ENCODE measurements at places on chromosomes 7 and 10.

DNA sequence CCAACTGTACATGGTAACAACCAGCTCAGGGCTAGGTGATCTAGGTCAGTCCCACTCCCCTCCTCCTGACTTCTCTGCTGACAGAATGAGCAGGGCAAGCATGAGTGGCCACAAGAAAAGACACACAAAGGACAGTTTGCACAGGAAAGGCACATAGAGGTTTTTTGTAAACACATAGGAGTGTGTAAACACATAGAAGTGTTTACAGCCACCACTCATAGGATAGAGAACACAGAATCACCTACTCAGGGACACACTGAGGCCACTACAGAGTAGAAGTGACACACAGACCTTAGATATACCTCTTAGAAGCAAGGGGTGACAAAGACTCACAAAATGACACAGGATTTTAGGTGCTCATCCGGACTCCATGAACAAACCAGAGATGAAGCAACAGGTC lies 19.0 kb downstream of the NUDCD3 start:
- DNase-seq = no peak

GRCh38 chr10:71746344-71747037 lies 26.8 kb downstream of the VSIR start:
- DNase-seq = no peak

DNA sequence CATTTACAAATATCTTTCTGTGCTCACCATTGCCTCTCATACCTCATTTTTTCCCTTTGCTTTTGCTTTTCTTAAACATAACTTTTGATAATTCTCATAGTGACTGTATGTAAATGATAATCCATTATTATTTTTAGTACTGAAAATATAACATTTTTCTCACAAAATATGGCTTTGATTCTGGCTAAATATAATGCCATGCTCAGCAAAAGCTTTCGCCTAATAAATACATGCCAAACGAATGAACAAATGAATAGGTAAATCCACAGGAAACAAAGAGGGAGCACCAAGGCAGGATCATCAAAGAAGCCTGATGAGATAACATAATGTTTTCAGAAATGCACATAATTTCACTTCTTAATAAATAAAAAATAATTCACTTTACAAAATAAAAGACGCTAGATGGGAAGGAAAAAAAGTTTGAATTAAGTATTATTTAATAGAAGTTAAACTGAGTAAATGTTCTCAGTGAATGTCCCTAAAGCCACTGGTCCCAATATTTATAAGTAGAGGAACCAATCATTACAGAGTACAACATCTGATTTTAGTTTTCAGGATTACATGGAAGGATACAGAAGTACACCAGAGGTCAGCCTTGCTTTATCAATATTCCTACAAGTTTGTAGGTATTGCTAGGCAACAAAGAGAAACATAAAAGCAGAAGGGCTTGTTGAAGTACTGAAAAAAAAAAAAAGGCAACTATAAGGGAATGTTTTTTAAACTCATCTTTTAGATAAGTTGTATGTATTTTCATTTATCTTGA lies 52.3 kb downstream of the RNLS start:
- no peak for DNase-seq

- DNase-seq = no peak
Measured at GRCh38 chr10:124349996-124350280, 68.8 kb downstream of the OAT start.

GRCh38 chr10:104580321-104580720 lies 60.8 kb upstream of the SORCS3 start:
- no peak for DNase-seq

GRCh38 chr7:117126676-117127075 lies 173.4 kb downstream of the ST7 start:
- no peak for DNase-seq

- no peak for DNase-seq
Measured at GRCh38 chr7:117164620-117165019, 158.2 kb downstream of the WNT2 start.

- no peak for DNase-seq
Measured at GRCh38 chr10:83816942-83817341, 322.4 kb upstream of the GHITM start.

DNA sequence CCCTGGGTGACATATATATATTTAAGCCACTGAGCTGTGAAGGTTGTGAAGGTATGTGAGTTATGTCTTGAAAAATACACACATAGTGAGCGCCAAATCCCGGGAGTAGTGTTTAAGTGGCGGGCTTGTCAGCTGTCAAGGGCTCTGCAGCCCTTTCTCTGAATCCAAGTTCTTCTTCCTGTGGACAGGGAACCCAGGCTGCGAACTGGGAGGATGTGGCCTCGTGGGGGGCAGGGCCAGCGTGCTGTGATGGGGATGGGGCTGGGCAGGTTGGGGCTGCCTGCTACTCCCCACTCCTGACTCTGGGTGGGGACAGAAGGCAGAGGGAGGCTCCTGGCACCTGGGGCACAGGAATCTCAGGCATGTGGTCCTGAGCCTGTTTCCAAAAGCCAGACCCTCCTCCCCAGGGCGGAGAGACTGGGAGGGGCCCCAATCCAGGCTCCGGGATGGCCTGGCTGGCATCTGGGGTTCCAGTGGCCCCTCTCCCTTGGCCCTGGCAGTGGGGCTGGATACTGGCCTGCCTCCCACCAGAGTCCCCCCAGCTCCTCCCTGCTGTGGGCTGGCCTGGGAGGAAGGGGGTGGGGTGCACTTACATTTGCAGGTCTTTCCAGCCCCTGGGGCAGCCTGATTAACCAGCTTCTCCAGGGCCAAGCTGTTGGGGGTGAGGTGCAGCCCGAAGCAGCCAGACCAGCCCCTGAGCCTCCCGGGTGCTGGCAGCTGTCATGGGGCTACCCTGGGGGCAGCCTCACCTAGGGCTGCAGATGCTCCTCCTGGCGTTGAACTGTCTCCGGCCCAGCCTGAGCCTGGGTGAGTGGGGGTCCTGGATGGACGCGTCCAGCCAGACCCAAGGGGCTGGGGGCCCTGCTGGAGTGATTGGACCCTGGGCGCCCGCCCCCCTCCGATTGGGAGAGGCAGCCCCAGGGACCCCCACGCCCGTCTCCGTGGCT lies at the start of gene UPK3B:
Gene UPK3B, plus strand, starts transcription at position 622 of the 947 bp plus-strand sequence. Its CDS starts 101 bp downstream, at position 723.
- DNase-seq = no peak

DNA sequence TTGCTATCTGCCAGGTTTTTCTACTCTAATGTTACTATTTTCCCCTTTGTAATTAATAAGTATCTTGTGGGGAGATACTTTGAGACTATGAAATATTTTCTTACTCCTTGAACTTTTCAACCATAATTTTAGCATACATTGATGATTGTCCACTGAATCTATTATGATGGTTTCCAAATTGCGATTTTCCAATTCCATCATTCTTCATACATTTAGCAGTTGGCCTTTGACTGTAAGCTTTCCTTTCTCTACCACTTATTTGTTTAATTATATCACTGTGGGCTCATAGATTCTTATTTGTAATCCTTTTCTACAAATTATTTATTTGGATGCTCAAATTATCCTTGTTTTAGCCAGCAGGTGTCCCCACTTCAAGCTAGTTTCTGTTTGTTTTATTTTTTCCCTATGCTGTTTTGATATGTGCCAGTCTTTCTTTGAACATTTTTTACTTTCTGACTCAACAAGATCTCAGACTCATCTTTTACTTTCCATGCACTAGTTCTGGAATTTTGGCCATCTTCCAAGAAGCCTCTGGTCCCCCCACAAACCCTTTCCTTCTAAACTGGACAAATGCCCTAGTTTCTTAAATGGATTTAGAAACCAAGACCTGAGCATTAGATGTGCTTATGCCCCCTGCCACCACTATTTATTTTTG lies 11.4 kb upstream of the MRPS16 start:
- DNase-seq = peak; percentile 16

DNA sequence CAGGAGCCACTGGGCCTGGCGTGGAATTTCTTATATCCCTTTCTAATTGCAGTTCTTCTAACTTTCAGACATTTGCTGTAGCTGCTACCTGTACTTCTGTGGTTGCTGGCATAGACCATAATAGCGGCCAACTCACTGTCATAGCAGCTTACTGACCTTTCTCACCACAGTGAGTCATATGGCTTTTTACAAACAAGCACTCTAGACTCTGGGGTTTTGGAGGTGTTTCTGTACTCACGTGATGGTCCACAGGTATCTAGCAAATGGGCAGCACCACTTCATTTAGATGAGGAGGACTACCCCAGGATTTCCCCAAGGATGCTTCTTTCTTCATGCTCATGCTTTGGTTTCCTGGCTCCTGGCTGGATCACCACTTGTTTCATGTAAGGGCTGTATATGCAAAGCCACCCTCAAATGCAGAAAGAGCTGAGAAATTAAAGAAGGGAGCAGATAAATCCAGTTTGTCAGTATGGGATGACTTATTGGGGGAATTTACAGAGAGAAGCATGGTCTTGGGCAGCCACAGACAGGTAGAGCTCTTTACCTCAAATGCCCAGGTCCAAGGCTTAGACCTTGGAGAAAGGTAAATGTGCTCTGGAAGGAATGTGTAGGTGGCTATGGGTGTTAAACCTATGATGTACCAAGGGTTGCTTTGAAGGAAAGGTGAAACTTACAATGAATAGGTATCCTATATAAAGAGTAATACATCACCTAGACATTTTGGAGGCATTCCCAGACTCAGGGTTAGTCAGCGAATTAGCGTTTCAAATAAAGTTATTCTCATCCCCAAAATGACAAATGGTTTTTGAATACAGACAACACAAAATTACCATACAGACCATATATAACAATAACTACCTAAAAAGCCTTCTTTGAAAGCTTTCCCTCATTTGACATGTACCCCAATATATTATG lies 15.9 kb upstream of the SLC25A16 start:
- DNase-seq = no peak

DNA sequence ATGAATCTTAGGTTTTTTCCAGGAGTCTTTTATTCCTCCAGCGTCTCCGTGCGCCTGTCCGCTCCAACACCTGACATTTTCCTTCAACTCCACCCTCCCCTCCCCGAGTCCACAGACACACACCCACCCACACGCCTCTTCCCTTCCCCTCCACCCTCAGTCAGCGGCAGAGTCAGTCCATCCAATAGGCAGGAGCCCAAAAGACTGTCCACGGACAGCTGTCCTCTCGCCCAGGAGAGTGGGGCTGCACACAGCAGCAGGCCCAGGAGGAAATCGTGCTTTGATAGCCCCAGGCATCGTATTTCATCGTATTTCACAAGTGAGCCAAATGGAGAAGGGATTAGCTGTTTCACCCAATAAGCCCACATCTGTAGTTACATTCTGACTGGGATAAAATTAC lies 285.1 kb downstream of the ZEB1 start:
- DNase-seq = no peak

DNA sequence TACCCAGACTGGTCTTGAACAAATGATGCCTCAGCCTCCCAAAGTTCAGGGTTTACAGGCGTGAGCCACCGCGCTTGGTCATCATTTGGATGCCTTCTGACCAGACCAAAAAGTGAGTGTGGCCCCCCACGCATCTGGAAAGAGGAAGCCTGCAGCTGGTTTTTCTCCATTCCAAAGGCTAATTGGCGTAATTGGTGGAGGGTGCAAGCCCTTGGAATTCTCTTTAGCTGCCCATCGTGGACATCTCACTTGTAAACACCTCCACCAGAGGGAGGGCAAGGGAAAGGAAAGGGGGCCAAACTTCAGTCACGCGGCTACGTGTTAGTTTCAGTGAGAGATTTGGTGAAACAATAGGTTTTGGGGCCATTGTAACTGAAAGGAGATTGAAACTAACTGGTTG lies 4.1 kb upstream of the ARHGAP21 start:
- DNase-seq = no peak

- DNase-seq = no peak
Measured at GRCh38 chr10:131480861-131481260, 169.3 kb upstream of the TCERG1L start.

- no peak for DNase-seq
Measured at GRCh38 chr7:130970696-130971095, 236.7 kb upstream of the KLF14 start.

DNA sequence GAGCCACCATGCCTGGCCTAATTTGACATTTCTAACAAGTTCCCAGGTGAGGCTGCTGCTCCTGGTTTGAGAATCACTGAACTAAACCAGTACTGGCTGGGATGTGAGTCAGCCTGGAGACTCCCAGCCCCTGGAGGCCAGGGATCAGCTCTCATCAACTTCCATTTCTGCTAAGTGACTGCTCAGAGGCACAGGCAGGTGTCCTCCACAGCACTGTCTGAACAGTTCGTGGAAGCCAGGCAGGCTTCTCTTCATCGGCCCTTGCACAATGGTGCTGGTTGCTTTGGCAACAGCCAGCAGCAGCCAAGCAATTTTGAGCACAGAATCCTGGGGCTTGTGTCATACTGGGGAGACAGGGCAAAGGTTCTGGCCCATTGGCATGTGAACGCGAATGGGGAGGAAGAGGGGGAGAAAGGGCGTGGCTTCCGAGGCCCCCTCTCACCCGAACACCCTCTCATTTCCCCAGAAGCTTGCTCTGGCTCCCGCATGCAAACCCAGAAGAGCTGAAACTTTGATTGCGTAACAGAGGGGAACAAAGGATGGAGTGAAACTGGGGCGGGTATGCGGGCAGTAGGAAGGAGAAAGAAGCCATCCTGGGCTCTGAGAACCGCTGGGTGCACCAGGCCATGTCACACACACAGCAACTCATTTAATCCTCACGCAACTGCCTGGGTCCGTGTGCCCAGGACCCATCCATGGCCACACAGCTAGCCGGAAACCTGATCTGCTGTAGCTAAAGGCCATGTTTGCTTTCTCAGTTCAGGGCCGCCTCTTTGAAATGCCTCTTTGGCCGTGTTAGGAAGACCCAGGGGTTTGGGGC lies 9.0 kb upstream of the POR start:
- DNase-seq = no peak

DNA sequence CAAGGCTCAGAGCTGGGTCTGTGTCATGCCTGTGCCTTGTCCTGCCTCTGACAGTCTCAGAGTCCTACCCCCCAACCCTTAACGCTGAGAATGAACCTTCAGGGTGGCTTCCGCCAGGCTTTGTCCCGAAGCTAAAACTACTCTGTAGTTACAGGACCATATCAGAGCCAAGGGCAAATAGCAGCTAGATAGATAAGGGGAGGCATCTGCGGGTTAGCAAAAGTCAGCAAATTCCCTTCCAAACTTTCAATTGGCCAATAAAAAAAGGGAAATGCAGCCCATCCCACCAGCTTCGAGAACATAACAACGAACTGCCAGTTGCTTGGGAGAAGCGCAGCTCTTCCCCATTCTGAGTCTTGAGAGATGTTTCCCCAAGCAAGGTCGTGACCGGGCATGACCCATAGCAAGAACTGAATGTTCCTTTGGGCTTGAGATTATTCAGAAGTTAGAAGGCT lies 17.7 kb downstream of the CCL24 start:
- peak; percentile 5 for DNase-seq

DNA sequence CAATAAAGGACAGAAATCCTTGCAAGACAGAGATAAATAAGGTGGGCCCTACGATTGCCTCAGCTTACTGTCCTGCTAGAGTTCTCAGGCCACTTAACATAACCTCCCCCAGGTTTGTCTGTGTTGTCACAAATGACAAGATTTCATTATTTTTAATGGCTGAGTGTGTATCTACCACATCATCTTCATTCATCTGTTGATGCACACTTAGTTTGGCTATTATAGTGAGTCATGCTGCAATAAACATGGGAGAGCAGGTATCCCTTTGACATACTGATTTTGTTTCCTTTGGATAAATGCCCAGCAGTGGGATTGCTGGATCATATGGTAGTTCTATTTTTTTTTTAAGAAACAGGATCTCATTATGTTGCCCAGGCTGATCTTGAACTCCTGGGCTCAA lies 60.6 kb downstream of the PRTFDC1 start:
- no peak for DNase-seq

- DNase-seq = no peak
Measured at GRCh38 chr10:29204070-29204800, 84.6 kb upstream of the LYZL1 start.

Data from CD4-positive, alpha-beta T cell treated with Interleukin-21 for 1 hour (primary cell).